Head of caudate nucleus (tissue), 42 donors: ENCODE measurements at places on chromosomes 1 and 21.

DNA sequence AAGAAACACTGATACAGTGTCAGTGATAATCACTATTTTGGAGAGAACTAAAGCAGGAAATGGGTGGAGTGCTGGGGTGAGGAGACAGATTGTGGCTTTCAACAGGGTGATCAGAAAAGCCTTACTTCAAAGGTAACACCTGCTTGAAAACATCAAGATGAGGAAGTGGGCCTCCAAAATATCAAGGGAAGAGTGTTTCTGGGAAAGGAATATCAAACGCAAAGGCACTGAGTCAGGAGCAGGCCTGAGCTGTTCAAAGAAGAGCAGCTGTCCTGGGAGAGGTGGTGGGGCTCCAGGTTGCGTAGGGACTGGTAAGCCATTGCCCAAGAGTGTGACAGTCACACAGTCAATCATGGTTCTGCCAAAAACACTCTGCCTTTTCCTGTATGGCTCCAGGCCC lies 47.1 kb upstream of the ATP1A1 start:
- DNase-seq, result no peak

DNA sequence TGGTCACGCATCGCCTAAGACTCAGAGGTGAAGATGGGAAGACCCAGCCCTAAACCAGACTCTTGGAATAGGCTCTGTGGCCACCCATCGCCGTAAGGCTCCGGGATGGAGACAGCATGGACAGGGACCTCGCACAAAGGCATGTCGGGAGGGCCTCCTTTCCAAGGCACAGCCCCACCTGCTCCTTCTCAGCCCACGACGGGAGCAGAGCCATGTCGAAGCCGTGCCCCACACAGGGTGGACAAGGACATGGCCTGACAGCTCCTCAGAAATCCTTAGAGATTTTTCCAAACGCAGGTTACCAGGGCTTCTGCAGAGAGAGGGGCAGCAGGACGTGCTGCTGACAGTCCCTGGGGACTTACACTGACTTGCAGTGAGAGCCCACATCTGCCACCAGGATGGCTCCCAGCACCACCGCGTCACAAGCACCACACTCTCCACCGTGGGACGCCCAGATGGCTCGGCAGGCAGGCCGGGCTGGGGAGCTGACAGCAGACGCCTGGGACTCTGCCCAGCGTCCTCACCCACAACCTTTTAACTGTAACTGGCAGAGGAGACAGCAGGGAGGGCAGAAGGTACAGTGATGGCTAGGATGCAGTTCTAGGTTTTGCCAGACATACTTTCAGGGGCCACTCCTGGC lies 12.0 kb downstream of the SSU72 start:
- no peak for DNase-seq

- DNase-seq, result no peak
These were observed 51.8 kb downstream of the KCNK1 start for GRCh38 chr1:233665575-233666270.

DNA sequence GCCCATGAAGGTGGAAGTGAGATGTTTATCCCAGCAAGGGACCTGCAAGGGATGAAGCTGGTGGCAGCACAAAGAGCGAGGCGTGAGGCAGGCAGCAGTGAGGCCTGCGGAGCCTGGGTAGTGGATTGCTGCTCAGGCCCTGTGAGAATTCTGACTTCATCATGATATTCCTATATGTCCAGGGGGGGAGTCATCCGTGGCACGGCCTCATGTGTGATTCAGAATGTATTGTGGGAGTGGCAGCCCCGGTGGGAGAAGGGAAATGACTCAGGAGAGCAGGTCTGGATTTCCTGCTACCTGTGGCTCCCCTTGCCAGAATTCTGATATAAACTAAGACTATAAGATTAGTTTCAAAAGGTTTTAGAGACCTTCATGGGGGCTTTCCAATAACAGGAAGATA lies 240.9 kb downstream of the CAMTA1 start:
- DNase-seq, result no peak

GRCh38 chr1:147414505-147415163 lies 126.7 kb upstream of the BCL9 start:
- no peak for DNase-seq

DNA sequence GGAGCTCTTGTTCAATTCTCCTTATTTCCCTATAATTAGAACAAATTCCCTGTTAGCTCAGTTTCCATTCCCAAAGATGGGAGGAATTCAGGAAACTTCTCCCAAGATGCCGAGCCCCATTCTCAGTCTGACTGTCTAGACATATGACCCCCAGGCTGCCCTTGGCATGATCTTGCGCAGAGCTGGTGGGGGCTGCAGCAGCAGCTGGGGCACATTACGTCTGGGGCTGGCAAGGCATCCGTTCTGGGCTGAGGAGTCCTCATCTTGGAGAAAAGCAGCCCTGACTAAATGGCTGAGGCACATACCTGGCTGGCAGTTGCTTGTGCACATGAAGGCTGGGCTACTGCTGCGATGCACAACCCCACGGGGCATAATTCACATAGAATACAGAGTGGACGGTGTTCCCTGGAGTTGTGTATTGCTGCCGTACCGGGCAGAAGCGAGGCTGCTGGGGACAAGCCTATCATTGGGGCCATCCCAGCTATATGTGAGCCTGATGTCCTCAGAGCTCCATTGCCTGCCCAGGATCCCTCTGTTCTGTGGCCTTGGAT lies 36.4 kb upstream of the TRABD2B start:
- DNase-seq, result no peak

DNA sequence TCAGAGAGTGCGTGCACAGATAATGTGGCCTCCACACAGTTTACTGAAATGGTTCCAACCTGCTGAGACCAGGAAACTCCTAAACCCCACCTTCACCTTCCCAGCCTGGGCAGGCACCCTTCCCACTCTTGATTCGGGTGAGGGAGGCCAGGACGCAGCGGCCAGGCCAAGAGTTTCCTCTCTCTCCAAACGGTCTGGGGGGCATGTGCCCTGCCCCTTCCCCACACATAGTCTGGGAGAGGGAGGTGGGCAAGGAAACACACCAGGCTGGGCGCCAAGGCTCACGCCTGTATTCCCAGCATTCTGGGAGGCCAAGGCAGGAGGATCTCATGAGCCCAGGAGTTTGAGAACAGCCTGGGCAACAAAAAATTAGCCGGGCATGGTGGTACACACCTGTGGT lies 9.6 kb downstream of the TNFRSF8 start:
- no peak for DNase-seq
